ENCODE measurements at places on chromosomes 1 and 21.

- no peak for DNase-seq
Observed at GRCh38 chr1:155126556-155127104, 1.0 kb upstream of the EFNA1 start.

DNA sequence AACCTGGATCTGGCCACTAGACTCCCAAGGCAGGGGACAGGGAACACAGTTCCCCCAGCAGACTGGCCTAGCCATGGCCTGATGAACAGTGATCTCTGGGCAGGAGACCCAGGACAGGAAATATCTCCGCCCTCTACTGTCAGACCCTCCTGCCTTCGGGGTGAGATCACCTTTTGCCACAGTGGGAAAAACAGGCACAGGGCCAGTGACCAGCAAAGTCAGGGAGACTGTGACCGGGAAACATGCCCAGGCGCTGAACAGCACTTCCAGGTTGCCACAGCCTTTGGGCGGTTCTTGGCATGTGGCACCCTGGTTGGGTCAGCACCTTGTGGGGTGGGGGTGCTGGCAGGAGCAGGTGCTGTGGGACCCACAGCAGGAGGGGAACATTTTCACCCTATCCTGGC is 8.9 kb upstream of the ZNF669 start:
- DNase-seq = no peak

- DNase-seq = no peak
Observed at GRCh38 chr1:80417671-80418070, 1383.1 kb upstream of the ADGRL2 start.

- DNase-seq = no peak
Observed at GRCh38 chr1:143721024-143721373, 250.8 kb downstream of the FAM72C start.

DNA sequence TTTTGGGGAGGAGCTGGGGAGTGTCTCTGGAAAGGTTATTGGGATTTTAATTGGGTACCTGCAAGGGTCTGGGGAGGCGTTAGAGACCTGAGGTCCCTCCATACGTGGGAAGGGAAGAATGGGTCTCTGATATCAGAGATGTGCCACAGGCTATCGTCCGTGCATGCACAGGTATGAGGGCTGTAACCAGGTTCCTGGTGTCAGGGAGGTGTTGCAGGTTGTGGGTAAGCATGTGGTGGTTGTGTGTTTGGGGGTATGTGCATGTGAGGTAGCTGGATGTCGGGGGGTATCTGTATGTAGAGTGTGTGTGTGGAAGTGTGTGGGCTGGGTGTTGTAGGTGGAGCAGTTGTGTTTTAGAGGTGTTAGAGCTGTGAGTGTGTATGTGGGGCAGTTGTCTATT is 8.3 kb downstream of the AHDC1 start:
- DNase-seq = no peak

DNA sequence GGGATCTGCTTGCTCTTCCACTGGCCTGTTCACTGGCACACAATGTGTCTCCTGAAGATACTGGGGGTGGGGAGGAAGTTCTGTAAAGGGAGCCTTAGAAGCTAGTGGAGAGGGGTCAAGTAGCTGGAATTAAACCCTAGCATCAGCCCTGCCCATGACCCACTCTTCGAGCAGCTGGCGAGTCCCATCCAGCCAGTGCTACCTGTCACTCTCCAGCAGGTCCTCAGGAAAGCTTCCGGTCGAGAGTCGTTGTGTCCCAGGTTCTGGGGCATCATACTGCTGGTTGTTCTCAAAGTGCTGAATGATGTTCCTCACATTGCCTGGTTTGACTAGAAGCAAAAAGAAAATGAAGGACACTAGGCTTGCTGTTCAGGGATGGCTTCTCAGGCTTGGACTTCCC is 30.9 kb downstream of the LRRC71 start:
- no peak for DNase-seq

GRCh38 chr1:193322211-193322610 is 135.8 kb upstream of the B3GALT2 start:
- no peak for DNase-seq

- no peak for DNase-seq
Observed at GRCh38 chr21:38958940-38959691, 153.4 kb downstream of the ETS2 start.

GRCh38 chr1:159580340-159580739 is 7.3 kb upstream of the APCS start:
- no peak for DNase-seq

GRCh38 chr1:177927021-177927596 is 42.7 kb downstream of the SEC16B start:
- no peak for DNase-seq

DNA sequence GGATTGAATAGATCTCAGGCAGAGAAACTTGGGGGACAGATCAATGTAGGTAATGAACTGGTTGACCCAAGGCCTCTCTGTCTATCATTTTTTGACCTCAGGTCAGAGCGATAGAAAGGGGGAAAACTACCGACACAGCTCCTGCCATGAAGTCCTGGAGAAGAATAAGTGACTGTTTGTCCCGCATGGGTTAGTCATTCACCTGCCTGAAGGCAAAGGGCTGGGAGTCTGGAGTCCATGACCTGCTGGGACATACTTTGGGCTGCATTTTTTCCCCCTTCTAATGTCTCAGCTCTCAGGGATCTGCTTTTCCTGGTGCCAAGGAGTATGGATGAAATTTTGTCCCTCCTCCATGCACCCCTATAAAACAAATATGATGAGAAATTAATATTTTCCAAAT is 1.6 kb upstream of the ROR1 start:
- no peak for DNase-seq

- DNase-seq = no peak
Observed at GRCh38 chr1:232993555-232993954, 43.1 kb downstream of the NTPCR start.

- no peak for DNase-seq
Observed at GRCh38 chr1:22118291-22118992, 24.5 kb downstream of the WNT4 start.

DNA sequence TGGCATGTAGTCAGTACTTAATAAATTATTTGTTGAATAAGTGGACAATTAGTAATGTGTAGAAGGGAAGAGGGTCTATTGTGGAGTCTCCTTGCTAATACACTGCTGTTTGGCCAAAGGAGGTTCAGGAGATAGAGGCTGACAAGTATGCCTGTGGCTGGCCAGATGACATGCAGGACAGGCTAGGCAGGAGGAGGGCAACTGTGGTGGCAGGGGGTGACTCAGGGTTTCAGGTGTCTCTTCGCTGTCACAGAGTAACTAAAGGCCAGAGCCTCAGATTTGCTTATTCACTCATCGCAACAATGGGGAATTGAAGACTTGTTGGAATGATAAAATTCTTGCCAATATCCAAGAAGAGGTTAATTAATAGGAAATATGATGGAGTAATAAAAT is 33.1 kb downstream of the THRAP3 start:
- no peak for DNase-seq

DNA sequence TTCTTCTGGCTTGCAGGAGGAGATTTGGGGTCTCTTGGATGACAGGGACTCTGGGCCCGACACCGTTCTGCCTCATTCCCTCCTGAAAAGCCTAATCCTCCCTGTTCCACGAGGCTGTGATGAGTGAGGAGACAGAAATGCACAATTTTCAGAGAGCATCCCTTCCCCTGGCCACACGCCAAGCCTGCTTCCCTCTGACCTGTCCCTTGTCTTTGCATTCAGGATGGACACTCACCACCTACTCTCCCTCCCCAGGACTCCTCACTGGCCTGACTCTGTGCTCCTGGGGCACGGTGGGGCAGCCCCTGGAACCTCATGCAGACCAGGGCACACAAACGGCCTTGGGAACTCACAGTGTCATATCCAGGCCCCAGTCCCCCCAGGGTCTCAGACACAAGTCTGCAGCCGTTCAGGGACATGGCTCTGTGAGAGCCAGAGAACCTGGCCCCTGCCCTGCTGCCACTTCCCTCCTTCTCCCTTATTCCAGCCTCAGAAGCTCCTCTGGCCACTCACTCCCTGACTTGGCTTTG is 3.5 kb upstream of the PRAMEF12 start:
- DNase-seq = no peak

- DNase-seq = no peak
Observed at GRCh38 chr1:7233237-7233540, 447.9 kb downstream of the CAMTA1 start.

DNA sequence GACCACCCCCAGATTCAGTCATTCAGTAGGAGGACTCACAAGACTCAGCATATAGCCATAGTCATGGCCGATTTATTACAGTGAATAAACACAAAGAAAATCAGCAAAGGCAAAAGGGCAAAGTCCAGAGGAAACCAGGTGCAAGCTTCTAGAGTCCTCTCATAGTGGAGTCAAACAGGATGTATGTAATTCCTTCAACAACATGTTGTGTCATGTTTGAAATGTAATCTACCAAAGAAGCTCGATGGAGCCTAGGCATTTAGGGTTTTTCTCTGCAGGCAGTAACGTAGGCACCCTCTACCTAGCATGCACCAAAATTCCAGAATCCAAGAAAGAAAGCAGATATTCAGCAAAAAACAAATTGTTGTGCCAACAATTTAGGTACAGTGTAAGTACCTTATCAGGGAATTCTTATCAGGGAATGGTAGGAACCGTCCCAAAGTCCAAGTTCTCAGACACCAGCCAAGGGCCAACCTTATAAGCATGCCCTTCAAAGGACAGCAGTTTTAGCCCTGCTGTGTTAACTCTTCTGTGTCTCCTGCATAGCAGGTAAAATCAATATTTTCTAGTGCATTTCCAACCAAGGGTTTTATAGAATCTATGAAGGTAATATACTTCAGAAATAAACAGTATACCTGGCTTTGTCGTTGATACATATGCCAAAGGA is 16.1 kb upstream of the SLAMF6 start:
- DNase-seq = no peak

DNA sequence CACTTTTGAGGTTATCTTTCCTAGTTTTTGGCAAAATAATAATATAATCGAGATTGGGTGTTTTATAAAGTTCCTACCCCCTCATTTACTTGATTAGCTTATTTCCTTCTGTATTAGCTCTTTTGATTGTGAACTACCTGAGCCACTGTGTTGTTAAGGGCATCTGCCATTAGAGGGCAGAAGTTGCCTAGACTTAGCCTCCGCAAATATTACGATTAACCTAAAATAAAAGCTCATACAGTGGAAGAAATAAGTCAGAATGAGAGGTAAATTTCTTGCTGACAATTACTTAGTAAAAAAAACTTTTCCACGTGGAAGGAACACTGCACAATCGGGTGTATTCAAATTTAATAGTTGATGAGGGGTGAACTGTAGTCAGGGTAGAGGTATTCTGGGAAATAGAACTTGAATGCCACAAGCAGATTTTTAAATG is 2.3 kb downstream of the H3-3A start:
- no peak for DNase-seq

DNA sequence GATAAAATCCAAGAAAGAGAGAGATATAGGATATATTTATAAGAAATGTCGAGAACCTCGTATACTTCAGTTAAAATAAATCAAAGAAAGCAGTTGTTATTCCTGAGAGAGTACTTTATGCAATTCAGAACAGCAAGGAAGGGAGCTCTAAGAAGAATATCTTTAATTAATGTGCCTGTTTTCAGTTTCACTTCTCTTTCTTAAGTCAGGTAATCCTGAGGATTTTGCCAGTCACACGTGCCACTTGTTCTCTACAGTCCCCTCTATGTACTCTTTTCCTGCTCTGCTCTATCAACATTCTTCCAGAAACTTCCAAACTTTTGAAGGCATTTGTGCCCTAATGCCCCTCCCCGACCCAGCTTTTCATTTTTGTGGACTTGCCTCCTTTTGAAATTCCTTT is 211.9 kb downstream of the AKT3 start:
- DNase-seq = no peak

DNA sequence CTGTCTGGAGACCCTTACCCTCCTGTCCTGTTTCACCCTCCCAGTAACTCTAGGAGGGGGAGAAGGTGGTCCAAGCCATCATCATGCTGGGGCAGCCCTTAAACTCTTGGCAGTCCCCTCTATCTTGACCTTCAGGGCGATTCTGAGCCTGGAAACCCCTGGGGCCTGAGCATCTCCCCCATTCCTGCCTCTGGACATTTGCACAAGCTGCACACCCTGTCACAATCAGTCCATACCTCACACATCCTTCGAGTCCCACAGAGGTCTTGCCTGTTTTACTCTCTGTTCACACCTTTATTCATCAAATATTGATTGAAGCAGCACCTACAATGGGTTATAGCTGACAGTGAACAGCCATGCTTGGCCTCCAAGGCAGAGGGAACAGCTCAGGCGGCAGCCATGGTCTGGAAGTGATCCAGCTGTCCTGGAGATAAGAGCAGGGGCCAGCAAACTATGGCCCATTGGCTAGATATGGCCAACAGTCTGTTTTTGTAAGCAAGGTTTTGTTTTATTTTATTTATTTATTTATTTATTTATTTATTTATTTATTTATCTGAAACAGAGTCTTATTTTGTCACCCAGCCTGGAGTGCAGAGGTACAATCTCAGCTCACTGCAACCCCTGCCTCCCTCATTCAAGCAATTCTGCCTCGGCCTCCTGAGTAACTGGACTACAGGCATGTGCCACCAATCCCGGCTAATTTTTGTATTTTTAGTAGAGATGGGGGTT is 7.1 kb upstream of the FAM131C start:
- no peak for DNase-seq

DNA sequence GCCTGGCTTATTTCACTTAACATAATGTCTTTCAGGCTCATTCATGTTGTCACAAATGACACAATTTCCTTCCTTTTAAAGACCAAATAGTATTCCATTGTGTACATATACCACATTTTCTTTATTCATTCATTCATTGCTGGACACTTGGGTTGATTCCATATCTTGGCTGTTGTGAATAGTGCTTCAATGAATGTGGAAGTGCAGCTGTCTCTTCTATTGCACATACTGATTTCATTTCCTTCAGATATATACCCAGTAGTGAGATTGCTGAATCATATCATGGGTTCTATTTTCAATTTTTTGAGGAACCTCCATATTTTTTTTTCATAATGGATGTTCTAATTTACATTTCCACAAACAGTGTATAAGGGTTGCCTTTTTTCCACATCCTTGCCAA is 38.6 kb upstream of the WLS start:
- no peak for DNase-seq

- no peak for DNase-seq
Observed at GRCh38 chr1:53195246-53196016, 1.2 kb upstream of the CPT2 start.

DNA sequence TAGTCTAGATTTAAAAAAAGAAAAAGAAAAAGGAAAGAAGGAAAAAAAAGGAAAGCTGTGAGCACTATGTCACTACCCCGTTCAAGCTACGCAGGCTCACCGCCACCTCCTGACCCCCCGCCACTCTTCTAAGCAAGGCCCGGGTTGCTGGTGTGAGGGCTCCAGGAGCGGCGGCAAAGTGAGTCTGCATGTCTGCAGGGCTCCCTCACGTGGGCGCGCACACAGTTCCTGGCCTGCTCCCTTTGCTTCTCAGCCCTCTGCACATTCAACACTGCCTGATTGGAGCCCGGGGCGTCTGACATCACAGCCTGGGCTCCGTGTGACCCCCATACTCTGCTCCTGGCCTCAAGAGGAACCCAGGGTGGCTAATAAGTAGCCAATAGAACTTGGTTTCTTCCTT is 81.4 kb upstream of the TLR5 start:
- DNase-seq = no peak

Measured in activated CD8-positive, alpha-beta memory T cell treated with anti-CD3 and anti-CD28 coated beads for 1 hour (primary cell).